Activated CD4-positive, alpha-beta T cell treated with anti-CD3 and anti-CD28 coated beads for 1 hour (primary cell): ENCODE measurements at places on chromosomes 2 and 18.

- DNase-seq = no peak
Observed at GRCh38 chr2:147177071-147177857, 667.6 kb upstream of the ACVR2A start.

GRCh38 chr2:127437781-127438726 lies 19.8 kb downstream of the PROC start:
- no peak for DNase-seq

DNA sequence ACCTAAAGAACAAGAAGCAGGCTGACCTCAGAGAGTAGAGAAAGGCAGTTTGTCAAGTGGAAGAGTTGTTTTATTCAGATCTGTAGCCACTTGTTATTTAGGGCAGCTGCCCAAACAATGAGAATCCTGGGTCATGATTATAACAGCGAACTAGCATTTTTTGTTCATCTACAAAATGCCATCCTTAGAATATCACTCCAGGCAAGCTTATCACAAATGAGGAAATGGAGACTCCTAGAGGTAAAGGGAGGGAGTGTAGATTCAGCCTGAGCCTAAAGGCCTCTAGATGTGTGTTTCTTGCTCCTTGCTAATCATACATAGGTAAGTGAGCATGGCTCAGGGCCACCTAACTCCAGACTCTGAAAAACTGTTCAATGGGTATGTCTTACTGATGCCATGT lies 126.1 kb downstream of the HNMT start:
- DNase-seq = no peak

DNA sequence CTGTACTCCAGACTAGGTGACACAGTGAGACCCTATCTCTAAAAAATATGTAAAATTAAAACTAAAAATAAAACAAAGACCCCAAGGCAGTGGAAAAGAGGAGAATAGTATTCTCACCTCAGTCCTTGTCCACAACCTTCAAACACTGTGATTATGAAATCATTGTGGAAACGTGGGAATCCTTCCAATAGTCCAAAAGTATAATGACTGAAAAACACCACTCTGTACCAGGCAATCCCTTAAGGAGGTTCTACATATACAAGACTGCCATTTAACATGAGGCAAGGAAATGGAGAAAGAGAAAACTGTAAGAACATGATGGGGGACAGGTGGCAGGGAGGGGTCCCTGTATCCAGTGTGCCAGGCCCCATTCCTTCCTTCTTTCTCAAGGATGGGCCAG lies 66.1 kb downstream of the ACVR1 start:
- DNase-seq = no peak

DNA sequence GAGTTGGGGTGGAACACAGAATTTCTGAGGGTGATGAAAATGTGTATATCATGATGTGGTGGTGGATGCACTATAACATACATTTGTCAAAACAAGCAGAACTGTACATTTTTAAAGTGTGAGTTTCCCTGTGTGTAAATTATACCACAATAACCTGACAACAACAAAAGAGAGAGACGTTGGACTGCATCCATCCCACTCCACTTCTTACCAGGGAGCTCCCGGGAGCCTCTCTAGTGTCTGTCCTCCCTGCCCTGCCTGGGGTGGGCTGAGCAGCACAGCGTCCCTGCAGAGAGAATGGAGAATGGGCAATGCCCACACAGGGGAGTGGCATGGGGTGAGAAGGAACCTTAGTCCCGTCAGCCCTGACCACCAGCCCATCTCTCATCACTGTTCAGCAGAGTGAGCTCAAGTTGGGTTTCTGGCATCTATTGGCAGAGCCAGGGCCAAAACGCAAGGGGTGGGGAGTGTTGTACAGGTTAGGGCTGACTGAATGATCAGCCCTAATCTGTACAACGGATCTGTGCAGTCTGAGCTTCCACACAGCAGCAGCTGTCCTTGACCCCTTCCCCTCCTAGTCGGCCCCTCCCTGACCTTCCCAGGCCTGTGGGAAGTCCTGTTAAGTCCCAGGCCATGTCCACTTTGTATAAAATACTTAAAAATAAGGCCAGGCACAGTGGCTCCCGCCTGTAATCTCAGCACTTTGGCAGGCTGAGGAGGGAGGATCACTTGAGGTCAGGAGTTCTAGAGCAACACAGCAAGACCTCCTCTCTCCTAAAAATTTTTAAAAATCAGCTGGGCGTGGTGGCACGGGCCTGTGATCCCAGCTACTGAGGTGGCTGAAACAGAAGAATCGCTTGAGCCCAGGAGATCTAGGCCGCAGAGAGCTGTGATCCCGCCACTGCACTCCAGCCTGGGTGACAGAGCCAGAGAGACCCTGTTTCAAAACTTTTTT lies 3.3 kb upstream of the PROC start:
- no peak for DNase-seq

DNA sequence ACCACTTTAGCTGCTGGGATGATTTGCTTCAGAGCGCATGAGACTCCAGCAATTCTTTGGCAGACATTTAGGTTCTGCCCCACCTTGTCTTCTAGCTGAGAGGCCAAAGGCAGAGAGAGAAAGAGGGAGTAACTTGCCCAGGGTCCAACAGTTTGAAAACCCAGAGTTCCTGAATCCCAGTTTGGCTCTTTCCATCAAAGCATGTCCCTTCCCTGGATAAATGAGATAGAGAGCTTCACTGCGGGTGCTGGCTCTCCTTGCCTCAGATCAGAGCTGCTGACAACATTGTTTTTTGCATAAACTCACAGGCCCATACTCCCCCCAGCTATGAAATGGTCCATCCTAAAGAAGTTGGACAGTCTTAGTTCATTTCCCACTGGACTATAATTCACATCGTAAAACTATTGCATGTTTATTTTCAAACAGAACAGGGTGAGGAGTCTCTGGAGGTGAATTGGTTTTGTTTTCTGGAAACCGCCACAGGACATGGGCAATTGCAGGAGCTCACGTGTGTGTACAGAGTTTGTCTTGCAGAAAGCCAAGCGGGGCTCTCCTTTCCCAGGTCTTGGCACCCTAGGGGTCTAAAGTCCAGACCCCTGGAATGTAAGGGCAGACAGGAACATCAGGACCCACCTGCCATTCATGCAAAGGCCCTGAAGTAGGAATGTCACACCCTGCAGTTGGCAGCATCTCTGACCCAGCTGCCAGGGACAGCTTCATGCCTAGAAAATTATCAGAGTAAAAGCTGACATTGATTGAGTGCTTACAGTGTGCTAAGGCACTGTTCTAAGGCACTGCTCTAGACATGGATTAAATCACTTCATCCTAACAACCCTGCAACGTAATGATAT lies 25.0 kb upstream of the SLC14A2 start:
- no peak for DNase-seq

DNA sequence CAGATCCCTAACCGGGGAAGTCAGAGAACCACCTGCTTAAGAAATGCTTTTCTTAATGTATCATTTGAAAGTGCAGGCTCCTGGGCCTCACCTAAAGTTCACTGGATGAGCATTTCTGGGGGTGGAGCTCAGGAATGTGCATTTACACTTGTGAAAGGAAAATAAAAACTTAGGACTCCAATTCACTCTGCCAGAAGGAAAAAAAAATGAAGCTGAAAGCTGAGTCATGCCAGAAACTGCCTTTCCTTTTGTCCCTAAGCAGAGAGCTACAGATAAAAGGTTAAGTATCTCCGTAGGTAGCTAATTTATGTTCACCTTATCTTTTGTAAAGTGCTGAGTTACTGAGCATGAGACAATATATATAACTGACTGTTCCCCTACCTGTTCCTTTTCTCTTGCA lies 229.5 kb upstream of the MEX3C start:
- DNase-seq = no peak

GRCh38 chr2:46544581-46544980 lies 65.2 kb downstream of the TMEM247 start:
- no peak for DNase-seq

- no peak for DNase-seq
Observed at GRCh38 chr2:180050246-180050645, 43.1 kb upstream of the CWC22 start.

GRCh38 chr2:27018142-27018541 lies 14.6 kb upstream of the TMEM214 start:
- DNase-seq = no peak

- peak; percentile 43 for DNase-seq
Observed at GRCh38 chr2:239927424-239927981, 97.6 kb downstream of the NDUFA10 start.

- no peak for DNase-seq
Observed at GRCh38 chr2:207163053-207163755, 2.5 kb downstream of the KLF7 start.

GRCh38 chr2:120429586-120430500 lies 83.9 kb downstream of the INHBB start:
- no peak for DNase-seq

GRCh38 chr18:9454061-9454703 lies 21.1 kb upstream of the RALBP1 start:
- no peak for DNase-seq

GRCh38 chr18:68740966-68741365 lies 26.1 kb upstream of the TMX3 start:
- DNase-seq = no peak

DNA sequence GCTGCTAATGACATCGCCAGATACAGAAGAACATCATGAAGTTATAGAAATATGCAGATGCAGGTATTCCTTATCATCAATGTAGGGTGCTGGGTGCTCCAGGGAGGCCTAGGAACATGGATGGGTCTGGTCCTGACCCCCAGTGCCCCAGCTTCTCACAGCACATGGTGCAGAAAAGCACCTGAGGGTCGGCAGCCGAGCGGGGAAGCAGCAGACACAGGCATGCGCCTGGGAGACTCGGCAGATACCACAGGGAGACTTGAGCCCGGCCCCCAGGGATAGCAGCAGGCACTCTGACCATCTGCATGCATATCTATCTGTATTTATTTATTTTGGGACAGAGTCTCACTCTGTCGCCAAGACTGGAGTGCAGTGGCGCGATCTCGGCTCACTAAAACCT lies 43.2 kb downstream of the TMEM18 start:
- no peak for DNase-seq

- DNase-seq = no peak
Observed at GRCh38 chr2:239822146-239822831, 202.9 kb downstream of the NDUFA10 start.

GRCh38 chr2:181683518-181684453 lies 3.5 kb upstream of the NEUROD1 start:
- no peak for DNase-seq

DNA sequence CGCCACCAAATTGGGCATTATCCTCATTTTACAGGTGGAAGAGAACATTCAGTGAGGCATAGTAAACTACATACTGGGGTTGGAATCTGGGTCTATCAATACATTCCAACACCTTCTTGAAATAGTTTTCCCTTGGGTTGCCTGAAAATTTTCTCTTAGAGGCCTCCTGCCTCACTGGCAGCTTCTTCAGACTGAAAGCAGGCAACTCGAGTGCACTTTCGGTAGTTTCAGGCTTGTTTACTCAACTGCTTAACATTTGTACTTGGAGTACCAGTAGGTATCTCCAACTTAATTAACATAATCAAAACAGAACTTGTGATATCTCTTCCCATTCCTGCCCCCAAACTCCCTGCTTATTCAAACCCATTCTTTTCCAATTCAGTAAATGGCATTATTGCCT lies 36.2 kb upstream of the C2orf74 start:
- DNase-seq = no peak

- DNase-seq = no peak
Observed at GRCh38 chr2:237194081-237194480, 108.4 kb downstream of the COPS8 start.

DNA sequence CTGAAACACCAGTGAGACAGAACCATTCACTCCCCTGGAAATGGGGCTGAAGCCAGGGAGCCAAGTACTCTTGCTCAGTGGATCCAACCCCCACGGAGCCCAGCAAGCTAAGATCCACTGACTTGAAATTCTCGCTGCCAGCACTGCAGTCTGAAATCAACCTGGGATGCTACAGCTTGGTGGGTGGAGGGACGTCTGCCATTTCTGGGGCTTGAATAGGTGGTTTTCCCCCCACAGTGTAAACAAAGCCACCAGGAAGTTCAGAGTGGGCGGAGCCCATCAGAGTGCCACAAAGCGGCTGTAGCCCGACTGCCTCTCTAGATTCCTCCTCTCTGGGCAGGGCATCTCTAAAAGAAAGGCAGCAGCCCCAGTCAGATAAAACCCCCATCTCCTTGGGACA lies 292.8 kb downstream of the LNPK start:
- DNase-seq = no peak

DNA sequence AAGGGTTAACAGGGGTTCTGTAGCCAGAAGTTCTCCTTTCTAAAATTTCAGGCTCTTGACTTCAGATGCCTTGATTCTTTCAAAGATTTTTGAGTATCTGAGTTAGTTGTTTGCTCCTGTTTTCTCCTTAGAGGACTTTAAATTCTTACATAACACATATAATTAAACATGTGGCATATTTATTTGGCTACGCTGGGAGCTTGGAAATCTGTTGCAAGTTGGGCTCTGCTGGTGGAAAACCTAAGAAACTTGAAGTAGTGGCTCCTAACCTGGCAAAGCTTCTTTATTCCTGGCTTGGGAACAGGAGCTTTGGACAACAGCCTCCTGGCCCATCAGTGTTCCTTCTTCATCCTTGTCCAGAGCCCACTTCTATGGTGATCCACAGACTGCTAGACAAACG lies 72.6 kb downstream of the VIT start:
- DNase-seq = no peak

- no peak for DNase-seq
Observed at GRCh38 chr2:199716807-199717586, 134.0 kb downstream of the FTCDNL1 start.

DNA sequence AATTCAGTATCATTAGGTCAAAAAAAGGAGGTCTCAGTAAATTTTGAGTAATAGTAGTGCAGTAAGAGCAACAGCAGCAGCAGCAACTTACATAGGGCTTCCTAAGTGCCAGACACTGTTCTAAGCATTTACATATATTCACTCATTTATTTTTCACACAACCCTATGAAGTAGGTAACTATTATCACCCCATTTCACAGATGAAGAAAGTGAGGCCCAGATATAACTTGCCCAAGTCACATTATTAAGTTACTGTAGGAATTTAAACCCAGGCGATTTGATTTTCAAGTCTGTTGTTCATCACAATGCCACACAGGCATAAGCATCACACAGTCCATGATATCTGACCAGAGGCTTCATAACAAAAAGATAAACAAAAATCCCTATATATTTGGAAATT lies 90.2 kb upstream of the DTNB start:
- DNase-seq = no peak

DNA sequence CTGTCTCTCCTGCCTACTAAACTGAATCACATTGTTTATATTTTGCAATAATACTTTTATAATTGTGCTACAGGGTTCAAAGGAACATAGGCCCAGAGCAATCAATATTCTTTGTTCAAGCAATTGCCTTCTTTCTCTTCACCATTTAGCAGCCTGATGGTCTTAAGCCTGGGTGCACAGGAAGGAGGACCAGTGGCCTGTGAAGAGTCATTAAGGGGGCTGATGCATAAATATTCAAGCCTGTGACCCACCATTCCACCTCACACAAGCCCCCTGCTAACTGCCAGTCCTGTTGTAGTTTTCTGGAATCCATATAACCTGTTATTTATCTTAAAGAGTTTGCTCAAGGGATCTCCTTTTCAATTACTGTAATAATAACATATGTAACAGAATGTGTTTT lies 56.0 kb downstream of the ABCA12 start:
- DNase-seq = no peak

GRCh38 chr2:177598326-177599138 lies 206.0 kb downstream of the AGPS start:
- no peak for DNase-seq
